ENCODE measurements at places on chromosomes 13 and 19.
A peak's percentile ranks its signal among the peaks of the same experiment; 100 is the strongest.

- no peak for ATAC-seq
Observed at GRCh38 chr19:54105796-54106195, 3.1 kb downstream of the NDUFA3 start.

- peak; percentile 60 for ATAC-seq
Observed at GRCh38 chr13:40974460-40975407, 44.4 kb downstream of the ELF1 start.

GRCh38 chr13:48125794-48126228, 30.9 kb upstream of the MED4 start:
- ATAC-seq: peak; percentile 70

- ATAC-seq: no peak
Observed at GRCh38 chr19:4062419-4063368, 4.0 kb downstream of the ZBTB7A start.

GRCh38 chr13:67620665-67621064, 390.5 kb upstream of the PCDH9 start:
- ATAC-seq: no peak

- no peak for ATAC-seq
Observed at GRCh38 chr13:80496721-80497397, 155.9 kb upstream of the SPRY2 start.

DNA sequence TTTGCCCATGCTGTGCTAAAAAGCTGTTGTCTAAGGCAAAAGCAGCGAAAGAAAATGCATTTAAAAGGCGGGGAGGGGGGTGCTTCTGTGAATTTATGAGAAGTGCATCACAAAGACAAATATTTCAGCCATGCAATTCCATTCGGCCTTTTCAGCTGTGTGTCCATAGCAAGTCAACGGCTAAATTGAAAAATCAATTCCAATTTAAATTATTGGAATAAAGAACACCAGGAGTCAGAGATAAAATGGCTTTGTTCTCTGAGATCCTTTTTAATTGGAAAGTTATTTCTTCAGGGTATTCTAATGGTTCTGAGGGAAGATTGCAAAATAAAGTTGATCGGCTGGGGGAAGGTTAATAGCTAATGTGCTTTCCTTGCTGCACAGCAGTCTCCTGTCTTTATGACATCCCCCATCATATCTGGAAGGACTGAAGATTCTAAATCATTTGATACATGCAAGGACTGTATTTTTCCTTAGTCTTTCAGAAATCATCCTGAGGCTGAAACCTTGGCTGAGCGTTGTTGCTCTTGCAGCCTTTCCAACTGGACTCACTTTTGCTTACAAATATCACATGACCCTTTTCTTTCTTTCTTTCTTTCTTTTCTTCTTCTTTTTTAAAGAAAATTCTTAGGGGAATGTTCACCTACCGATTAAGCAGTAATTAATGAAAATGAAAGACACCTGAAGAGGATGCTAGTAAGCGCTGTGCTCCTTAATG, 647.1 kb downstream of the DACH1 start:
- ATAC-seq: no peak
